ENCODE measurements at places on chromosomes 5 and 9.

- DNase-seq = peak; percentile 45
Observed at GRCh38 chr9:137619240-137620047, 639 bp downstream of the EHMT1 start.

DNA sequence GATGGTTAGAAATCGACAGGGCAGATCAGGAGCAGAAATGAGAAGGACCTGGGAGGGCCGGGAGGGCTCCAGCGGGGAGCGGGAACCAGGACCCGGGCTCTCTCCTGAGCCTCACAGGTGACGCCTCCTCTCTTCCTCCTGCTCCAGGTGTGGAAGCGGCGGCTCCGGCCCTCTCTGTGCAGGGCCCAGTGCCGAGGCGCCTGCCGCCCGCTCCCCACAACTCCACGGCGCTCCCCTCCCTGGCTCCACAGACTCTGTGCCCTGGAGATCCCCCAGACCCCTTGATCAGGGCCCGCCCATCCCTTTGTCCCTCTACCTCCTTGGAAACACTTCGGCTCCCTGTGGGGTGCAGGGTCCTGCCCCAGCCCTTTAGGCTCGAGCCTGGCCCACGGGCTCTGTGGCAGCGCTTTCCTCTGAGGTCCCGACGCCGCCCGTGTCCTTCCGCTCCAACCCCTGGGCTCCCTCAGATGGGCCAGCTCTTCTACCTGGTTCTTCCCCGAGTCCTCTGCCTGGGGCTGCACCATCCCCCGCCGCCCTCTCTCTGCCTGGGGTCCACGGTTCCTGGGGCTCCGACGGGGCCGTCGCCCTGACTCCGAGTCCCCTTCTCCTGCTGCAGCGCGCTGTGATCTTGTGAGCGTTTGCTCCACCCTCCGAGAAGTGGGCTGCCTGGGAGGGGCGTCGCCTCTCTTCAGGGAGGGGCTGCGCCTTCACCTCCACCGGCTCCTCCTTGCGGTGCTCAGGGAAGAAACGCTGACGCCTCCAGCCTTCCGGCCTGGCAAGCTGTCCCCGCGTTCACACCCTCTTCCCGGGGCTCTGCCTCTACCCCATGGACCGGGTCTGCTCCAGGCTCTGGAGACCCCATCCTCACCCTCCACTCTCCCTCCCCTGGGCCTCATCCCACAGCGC lies 22.4 kb upstream of the SLC6A3 start:
- DNase-seq = no peak

GRCh38 chr5:83494666-83495065 lies 23.1 kb downstream of the VCAN start:
- DNase-seq = no peak

DNA sequence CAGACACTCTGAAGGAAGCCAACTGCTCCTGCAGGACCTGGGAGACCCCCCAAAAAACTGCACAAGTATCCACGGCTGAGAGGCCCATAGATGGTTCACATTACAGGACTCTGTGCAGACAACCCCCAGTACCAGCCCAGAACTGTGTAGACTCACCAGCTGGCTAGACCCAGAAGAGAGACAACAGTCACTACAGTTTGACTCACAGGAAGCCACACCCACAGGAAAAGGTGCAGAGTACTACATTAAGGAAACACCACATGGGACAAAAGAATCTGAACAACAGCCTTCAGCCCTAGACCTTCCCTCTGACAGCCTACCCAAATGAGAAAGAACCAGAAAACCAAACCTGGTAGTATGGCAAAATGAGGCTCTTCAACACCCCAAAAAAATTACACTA lies 281.2 kb upstream of the RGMB start:
- DNase-seq = no peak

- no peak for DNase-seq
Observed at GRCh38 chr5:173833196-173833985, 54.8 kb upstream of the CPEB4 start.

GRCh38 chr5:151019331-151019730 lies 1.1 kb upstream of the GPX3 start:
- DNase-seq = no peak

GRCh38 chr5:144207875-144208444 lies 37.3 kb downstream of the KCTD16 start:
- no peak for DNase-seq

DNA sequence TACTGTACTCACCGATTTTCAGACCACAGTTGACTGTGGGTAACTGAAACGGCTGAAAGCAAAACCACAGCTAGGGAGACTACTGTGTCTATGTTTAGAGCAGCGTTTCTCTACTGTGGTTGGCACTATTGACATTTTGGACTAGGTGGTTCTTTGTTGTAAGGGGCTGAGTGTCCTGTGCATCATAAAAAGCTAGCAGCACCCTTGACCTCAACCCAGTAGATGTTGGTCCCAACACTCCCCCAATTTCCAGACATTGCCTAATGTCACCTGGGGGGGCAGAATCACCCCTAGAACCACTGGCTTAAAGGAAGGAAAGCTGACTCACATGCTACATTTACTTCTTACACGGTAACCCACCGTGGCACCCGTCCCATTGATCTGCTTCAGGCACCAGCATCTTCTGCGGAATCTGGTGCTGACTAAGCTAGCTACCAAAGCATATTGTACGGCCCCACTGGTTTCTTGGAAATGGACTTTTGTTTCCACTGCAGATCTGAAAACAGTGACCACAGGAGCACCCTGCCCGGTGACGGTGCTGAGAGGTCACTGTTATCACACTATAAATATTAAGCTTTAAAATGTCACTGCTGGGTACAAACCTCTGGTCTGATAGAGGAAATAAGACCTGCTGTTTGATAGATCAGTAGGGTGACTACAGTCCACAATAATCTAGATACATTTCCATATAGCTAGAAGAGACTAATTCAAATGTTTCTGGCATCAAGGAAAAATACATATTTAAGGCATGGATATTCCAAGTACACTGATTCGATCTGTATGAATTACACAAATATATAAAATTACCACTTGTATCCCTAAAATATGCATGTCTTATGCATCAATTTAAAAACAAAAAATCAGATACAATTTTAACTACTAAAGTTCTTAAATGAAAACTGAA lies 151.4 kb downstream of the HSD17B3 start:
- DNase-seq = peak; percentile 73

- DNase-seq = peak; percentile 31
Observed at GRCh38 chr5:109455598-109456096, 45.9 kb upstream of the PJA2 start.

GRCh38 chr9:116264361-116264760 lies 110.8 kb downstream of the PAPPA start:
- DNase-seq = no peak

GRCh38 chr9:115517335-115518075 lies 399.5 kb upstream of the TNC start:
- no peak for DNase-seq

- DNase-seq = no peak
Observed at GRCh38 chr5:164233791-164234190, 728.4 kb downstream of the MAT2B start.

- no peak for DNase-seq
Observed at GRCh38 chr9:85041466-85042137, 372.1 kb downstream of the NTRK2 start.

DNA sequence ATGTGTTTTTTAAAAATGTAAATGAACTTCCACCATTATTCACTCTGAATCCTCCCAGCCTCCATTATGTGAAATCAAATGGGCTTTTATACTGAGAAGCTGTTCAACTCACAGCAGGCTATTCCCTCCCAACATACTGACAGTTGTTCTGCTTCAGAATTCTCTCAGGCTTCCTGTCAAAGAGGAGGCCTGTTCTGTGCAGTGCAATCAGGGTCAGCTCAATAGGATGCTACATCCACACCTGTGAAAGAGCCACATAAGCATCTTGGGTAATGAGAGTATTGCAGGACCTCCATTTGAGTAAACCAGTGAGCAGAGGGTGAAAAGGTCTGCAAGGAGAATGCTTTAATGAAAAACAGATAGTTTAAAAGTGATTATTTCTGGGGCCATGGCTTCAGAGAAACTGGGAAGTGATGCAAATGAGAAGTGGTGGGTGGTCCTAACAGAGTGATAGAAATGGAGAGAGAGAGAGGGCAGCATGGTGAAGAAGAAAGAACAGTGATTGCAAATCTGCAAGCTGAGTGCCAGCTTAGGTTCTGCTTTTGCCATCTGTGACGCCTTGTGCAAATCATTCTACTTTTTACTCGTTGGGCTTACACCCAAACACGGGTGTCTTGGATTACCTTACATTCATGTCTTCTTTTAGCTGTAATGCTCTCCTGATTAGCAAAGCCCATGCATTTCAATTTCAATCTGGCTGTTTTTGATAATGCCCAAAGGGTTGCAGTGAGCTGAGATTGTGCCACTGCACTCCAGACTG lies 202.5 kb upstream of the NMUR2 start:
- DNase-seq = no peak

- DNase-seq = no peak
Observed at GRCh38 chr5:30890377-30890776, 303.1 kb upstream of the CDH6 start.

- no peak for DNase-seq
Observed at GRCh38 chr5:152303841-152304240, 101.2 kb downstream of the NMUR2 start.

Measured in activated CD4-positive, alpha-beta T cell treated with anti-CD3 and anti-CD28 coated beads for 48 hours (primary cell).